A549 treated with Hydrocortisone at 1 μM for 4 hours (cell line): ENCODE measurements at places on chromosomes 6 and 20. TPM values are rescaled to one million over a fixed set of nuclear protein-coding genes. Genes with fewer than 3 reads are reported as not detected.

C20orf141 gene
- total RNA-seq, result 0.28 to 0.69 TPM (median 0.53 TPM) in 5 replicates

BRD2 gene
- 108 to 139 TPM (median 123 TPM) in 5 replicates for total RNA-seq

HLA-DRB1 gene
- total RNA-seq, result not detected in 5 replicates

PBX2 gene
- 13.5 to 17.2 TPM (median 15.7 TPM) in 5 replicates for total RNA-seq

MOG gene
- total RNA-seq, result not detected in 5 replicates

NOX3 gene
- not detected in 5 replicates for total RNA-seq

ENPP1 gene
- total RNA-seq, result 1.2 to 1.6 TPM (median 1.6 TPM) in 5 replicates

DDX43 gene
- total RNA-seq, result 0.05 TPM in 1 of 5 replicates, not detected in the others

GRM1 gene
- total RNA-seq, result 0.02 to 0.05 TPM (median 0.02 TPM) in 3 of 5 replicates, not detected in the others

ASF1A gene
- total RNA-seq, result 7.1 to 8.9 TPM (median 8.1 TPM) in 5 replicates

TREM2 gene
- 0.10 to 0.13 TPM in 2 of 5 replicates, not detected in the others for total RNA-seq

SHLD1 gene
- total RNA-seq, result 6.2 to 8.3 TPM (median 6.8 TPM) in 5 replicates

TPD52L1 gene
- 42.3 to 54.2 TPM (median 47.8 TPM) in 5 replicates for total RNA-seq

OVOL2 gene
- 0.20 to 0.33 TPM (median 0.28 TPM) in 5 replicates for total RNA-seq

DUSP15 gene
- 0.39 to 1.0 TPM (median 0.83 TPM) in 5 replicates for total RNA-seq

OR12D3 gene
- not detected in 5 replicates for total RNA-seq

ZNF165 gene
- total RNA-seq, result 0.74 to 1.1 TPM (median 0.86 TPM) in 5 replicates

GNAS-AS1 gene
- total RNA-seq, result not detected in 5 replicates

PXDC1 gene
- 17.0 to 25.3 TPM (median 20.2 TPM) in 5 replicates for total RNA-seq

FRS3 gene
- 2.0 to 2.8 TPM (median 2.2 TPM) in 5 replicates for total RNA-seq

TMEM200A gene
- total RNA-seq, result 0.06 to 0.10 TPM (median 0.07 TPM) in 5 replicates
